OCI-LY7 (cell line): ENCODE measurements at places on chromosomes 5 and 9.

DNA sequence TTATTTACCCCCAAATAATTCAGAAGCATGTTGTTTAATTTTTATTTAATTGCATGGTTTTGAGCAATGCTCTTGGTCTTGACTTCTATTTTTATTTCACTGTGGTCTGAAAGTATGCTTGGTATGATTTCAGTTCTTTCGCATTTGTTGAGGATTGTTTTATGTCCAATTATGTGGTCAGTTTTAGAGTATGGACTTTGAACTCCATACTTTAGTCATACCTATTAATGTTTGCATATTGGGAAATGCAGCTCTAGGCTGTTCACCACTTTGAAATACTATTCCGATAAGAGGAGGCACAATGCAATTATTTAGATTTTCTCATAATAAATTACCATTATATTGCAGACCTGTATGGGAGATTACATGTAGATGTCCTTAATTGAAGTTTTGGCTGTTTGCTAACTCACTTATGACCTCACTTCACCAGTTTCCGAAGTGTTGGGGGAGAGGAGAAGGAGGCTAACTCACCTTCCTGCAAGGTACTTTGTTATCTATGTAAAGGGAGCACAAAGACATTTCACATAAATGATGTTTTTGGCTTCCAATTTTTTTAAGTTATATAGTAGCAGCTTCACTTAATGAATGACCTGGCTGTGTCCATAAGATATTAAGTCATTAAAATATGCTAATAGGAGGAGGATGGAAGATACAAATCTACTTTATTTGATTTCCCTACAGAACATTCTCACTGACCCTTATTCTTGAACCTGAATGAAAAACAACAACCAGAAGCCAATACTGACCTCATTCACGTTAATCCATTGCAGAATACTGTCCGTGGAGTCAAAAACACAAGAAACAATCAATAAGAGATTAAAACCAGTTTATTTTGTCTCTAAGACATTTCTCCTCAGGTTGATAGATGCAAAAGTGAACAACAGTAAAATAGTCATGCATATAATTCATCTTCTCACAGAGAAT, 970.3 kb upstream of the ARRDC3 start:
- DNase-seq, result no peak

GRCh38 chr5:96829297-96829696, 21.6 kb upstream of the ERAP1 start:
- no peak for DNase-seq

DNA sequence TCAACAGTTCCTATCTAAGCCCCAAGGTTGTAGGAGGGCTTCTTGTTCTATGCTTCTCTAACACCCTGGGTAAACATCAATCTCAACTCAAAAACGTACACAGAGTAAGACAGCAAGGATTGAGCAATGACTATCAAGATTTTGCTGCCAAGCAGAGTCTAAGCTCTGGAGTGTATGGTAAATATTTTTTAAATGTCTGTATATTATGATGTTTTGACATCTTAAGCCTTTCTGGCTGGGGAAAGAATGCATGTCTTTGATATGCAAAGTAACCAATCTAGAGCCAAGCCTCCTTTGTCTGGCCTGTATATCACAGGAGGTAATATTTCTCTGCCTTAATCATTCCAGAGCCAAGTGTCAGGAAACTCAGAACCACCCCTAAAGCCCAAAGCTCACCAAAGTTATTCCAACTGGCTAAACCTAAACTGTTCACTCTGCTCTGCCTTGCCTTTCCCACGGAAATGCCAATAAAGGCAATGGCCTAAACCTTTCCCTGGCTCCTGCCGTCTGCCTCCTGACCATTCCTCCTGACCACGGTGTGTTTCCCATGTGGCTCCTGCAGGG, 45.2 kb downstream of the YIPF5 start:
- DNase-seq, result no peak

- DNase-seq, result no peak
Measured at GRCh38 chr5:102719886-102720285, 35.2 kb upstream of the PAM start.

DNA sequence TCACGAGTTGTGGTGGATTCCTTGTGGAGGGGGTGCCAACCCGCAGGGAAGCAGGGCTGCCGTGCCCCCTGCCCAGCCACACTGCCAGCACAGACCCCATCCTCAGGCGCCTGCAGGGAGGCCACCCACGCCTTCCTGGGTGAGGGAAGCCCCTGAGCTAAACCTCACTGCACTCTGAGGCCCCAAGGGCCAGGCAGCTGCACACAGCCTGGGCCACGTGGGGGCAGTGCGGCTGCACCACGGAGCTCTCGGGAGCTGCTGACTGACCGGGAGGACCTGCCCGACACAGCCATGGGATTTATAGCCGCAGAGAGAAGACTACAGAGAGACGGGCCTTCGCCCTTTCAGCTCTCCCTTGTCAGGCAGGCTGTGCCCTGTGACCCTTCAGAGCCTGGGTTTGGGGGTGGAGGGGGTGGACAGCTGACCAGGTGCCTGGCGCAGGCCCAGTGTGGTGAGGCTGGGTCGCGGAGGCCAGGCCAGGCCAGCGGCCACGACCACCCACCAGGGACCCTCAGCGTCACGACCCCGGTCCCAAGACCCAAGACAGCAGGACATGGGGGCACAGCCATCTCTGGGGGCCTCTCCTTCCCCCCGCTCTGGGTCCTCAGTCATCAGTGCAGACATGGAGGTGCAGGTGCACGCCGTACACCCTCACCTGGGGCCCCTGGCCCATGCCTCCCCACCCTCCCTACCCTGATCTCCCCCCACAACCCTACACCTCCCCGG, 4.3 kb upstream of the AHRR start:
- peak; percentile 62 for DNase-seq

DNA sequence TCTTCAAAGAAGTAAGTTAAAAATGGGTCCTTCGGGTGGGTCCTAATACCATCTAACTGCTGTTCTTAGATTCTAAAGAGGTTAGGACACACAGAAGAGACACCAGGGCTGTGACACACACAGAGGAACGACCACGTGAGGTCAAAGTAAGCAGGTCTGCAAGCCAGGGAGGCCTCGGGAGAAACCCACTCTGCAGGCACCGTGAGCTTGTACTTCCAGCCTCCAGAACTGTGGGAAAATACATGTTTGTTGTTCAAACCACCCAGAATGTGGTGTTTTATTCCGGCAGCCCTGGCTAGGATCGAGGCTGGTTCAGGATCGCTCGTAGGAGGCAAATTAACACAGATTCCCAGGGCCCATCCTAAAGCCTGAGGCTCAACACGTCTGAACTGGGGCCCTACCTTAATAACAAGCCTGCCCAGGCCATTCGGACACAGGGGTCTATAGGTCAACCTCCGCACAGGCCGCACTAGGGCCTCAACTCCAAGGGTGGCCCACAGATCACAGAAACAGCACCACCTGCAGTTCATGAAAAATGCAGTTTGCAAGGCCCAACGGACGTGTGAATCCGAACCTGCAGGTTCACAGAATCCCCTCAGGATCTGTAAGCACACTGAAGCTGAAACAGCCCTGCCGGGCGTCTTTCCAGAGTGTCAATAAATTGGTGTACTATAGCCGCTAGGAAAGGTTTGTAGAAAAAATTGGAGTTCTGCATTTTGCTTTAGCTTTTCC, 7.1 kb downstream of the MED10 start:
- DNase-seq, result no peak

DNA sequence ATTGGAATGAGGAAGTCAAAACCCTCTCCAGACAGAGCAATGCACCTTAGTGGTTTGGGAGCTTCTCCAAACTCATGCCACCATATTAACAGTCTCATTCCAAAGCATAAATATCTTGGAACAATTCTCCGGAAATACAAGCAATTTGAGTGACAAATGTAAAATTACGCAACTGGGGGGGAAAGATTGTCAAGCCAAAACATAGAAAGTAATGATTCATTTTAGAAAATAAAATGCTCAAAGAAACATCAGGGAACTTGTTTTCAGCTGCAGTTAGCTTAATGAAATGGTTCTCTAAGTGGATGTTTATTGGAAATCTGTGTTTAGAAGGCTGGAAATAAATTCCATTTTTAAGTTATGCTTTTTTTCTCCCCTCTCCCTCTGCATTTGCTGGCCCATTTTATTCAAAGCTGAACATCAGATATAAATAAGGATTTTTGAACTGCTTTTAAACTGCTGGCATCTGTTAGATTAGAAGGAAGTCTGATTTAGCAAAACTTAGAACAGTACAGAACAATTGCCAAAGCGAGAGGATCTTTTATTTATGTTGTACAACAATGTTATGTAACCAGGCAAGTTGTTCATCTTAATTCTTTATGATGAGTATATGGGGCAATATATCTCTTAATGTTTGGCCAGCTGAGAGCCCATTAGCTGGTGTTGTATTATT, 551.9 kb downstream of the PRELID2 start:
- DNase-seq, result no peak

GRCh38 chr5:177098470-177099141, 11.9 kb downstream of the FGFR4 start:
- DNase-seq, result no peak

- DNase-seq, result no peak
Measured at GRCh38 chr5:38494763-38495162, 61.7 kb downstream of the LIFR start.

DNA sequence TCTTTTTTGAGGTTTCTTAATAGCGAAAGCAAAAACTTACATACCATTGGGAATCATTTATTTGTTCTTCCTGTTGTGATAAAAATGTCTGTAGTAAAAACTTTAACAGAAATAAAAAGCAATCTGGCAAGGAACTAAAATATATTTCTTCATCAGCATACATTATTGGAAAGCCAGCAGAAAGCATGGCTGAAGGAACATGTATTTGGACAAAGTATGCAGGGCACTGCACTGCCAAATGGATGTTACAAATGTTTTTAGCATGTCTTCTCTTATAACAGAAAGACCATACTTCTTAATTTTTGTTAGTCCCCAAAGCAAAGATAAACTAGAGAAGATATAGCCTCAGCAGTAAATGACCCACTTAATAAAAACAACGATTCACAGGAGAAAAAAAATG, 80.5 kb downstream of the SMIM15 start:
- DNase-seq, result no peak

- DNase-seq, result no peak
Measured at GRCh38 chr5:166910995-166911394, 1380.5 kb upstream of the WWC1 start.

GRCh38 chr5:19902316-19902934, 85.6 kb downstream of the CDH18 start:
- DNase-seq, result no peak

DNA sequence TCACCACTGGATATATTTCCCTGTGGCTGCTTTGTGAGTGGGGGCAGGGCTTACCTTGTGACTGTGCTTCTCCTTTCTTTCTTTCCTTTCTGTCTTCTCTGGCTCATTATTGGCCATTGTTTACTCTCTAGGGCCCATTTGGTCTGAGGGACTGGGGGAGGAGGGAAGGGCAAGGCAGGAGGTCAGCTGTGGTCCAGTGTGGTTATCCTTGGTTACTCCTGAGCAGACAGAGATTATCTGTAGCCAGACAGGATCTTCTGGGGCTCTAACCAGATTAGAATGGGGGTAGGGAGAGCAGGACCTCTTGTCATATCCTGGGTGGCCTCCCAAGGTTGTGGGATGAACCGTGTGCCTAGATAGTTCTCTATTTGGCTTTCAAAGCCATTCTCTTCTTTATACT, 71.2 kb downstream of the ANKRD55 start:
- DNase-seq, result no peak

DNA sequence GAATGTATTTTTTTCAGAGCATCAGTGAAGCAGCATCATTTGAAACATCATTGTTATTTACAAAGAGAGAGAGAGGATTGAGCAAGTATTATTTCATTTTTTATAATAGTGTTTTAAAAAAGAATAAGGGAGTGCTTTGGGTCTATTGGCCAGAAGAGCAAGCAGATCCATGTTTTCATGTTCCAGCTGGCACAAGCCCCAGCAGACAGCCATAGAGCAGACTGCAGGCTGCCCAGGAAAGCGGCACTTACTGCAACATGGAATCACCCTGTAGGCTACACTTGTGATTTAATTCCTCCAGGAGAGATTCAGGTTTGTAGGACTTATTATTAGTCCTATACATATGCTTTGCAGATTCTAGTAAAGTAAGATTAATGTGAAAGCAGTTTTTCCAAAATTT, 407.0 kb upstream of the GRAMD2B start:
- DNase-seq, result no peak

DNA sequence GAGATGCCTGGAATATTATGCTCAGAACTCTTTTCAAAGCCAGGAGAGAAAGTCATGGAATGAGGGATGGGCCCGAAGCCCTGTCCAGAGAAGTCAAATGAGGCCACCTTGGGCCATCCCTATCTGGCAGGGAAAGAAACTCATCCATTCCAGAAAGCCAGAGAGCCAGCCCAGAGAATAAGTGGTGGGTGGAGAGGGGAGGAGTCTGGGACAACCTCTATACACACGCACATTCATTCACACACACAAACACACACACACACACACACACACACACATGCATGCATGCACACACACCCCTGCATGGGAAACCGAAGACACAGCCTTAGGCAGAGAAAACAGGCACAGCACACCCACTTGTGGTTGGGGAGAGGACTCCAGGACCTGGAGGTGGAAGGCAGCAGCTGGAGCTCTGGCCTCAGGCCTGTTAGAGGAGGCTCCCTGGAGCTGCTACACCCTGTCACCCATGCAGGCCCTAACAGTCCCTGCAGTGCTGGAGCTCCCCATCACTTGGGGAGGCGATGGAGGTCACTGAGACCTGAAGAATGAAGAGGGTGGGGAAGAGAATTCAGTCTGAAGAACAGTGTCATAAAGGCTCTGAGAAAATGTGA, 38.0 kb downstream of the TGFBI start:
- peak; percentile 24 for DNase-seq

DNA sequence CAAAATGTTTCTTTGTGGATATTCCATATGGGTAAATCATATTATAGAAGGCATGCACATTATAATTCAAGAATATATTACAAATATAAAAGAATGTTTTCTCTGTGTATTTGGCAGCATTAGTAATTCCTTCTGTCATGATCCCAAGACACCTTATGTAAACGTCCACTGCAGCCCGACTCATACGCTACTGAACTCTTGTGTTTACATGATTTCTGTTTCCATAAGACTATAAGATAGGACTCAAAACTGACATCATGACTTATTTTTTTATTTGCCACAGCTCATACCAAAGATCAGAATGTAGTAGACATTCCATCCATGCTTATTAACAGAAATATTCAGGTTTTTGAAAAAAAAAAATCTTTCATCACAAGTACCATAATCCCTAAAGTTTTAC, 234.1 kb downstream of the AP3B1 start:
- DNase-seq, result no peak
